ENCODE measurements at places on chromosomes 12 and 14.

DNA sequence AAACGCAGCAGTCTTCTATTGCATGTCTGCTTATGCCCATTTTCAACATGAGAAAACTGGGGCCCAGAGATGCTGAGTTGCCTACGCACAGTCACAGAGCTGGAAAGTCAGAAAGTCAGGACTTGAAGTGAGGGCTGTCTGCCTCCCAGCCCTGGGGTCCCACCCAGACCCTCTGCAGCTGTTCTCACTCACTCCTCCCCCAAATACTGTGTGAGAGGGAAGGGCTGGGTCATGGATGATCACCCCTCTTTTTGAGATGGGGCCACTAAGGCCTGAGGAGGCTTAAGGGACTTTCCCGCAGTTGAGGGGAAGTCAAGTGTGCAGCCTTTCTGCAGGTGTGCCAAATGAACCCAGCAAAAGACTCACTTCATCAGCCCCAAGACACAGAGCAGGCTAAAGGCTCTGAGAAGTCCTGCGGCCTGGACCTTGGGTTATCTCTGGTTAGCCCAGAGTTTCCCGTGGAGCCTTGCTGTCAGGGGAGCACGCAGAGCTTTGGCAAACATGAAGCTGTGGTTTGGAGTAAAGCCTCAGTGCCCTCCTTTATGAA lies 18.7 kb downstream of the DTX1 start:
- DNase-seq, result no peak

GRCh38 chr14:96146131-96146771 lies 58.4 kb upstream of the BDKRB2 start:
- DNase-seq, result no peak

- DNase-seq, result no peak
These were observed 10.1 kb upstream of the PITPNM2 start for GRCh38 chr12:123160801-123161487.

DNA sequence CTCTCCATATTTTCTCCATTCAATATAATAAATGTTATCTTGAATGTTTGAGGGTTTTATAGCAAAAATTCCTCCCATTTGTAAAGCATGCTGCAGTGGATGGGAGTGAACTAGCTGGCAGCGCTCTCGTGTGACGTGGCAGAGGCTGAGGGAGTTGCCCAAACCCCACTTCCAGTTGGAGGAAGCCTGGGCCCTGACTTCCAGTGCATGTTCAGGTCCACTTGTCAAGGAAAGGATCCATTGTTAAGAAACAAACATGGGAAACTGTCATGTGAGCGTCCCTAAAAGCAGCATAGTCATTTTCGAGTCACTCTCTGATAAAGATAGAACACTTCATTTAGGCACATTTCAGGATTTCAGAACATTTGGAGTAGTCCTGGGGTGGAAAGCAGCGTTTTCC lies 116.6 kb downstream of the SLC25A47 start:
- no peak for DNase-seq

DNA sequence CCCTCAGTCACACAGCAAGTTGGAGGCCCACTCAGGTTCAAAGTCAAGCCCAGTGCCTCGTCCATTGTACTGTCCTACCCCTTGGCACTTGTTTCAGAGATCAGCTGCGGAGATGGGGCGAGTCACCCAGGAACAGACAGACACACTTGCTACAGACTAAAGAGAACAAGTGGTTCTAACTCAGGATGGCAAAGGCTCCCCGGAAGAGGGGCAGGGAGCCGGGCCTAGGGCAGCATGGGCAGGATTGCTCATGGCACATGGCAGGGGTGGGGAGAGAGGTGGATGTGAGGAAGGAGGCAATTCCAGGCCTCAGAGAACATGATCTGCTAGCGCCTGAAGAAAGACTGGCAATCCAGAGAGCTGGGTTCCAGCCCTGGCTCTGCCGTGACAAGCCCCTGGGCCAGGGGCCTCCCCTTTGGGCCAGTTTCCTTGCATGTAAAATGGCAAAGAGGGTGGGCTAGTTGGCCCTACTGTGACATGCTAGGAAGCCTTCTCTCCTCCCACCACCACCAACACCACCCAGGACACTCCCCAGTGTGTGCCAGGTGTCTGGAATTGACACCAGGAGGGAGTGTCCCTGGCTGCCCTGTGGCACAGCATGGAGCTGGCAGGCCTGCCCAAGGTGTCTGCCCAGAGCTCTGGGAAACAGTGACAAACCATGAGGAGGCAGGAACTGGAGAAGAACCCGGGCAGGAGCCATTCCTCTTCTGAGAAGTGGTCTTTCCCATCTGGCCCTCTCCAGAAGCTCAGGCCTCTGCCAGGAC lies 24.0 kb upstream of the IRF2BPL start:
- DNase-seq, result no peak

GRCh38 chr12:110338754-110339153 lies 57.7 kb downstream of the ATP2A2 start:
- peak; percentile 34 for DNase-seq

DNA sequence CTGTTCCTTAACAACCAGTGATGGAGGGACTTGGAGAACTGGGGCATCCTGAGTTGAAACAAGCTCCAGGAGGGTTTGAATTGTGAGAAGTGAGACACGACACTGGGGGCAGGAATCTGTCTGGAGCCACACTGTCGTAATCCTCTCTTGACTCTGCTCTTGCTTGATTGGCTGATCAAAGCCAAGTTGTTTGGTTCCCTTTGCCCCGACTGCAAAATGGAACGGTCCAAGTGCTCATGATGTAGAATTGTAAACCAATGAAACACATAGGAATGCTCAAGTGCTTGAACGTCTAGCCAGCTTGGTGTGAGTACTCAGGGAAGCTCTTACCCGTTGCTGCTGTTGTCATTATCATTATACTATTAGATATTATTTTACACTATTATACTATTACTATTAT lies 98.1 kb downstream of the TMEM132C start:
- no peak for DNase-seq

DNA sequence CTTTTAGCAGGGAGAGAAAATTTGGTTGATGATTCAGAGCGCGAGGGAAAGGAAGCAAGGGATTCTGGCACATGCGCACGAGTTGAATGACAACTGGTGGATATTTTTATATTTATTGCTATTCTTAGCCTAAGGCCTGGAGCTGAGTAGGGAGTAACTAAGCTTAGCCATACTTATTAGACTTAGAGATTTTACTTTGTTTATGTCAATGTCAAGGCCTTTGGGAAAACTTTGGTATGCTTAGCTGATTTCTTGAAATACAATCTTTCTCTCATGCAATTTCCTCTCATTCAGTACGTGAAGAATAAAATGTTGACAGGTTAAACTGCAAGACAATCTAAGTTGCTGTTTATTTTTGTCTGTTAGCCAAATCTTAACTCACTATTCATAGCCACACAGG lies 101.1 kb downstream of the CRADD start:
- no peak for DNase-seq

DNA sequence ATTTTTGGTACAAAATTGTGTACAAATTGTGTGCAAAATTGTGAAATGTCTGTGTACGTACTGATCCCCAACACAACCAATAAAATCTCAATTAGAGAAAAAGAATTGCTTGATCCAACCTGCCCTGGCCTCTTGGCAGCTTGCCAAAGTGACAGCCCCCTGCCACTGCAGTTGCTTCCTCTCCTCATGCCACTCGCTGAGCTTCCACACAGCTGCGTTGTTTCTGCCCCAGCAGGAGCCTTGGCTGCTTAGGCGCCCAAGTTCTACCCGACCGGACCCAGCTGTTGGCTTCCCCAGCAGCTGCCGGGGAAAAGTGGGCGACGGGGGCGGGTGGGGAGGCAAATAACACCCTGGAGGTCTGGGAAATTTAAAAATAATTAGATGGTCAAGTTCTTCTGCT lies 171.8 kb upstream of the ATF7IP start:
- no peak for DNase-seq

DNA sequence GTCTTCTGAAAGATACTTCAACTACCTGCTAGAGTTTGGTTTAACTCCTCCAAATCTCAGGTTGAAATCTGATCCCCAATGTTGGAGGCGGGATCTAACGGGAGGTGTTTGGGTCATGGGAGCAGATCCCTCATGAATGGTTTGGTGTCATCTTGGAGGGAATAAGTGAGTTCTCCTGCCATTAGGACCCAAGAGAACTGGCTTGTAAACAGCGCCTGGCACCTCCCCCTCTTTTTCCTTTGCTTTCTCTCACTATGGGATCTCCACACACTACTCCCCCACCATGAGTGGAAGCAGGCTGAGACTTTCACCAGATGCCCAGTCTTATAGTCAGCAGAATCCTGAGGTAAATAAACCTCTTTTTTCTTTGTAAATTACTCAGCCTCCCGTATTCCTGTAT lies 2.5 kb downstream of the CNIH1 start:
- DNase-seq, result no peak

All from activated effector memory CD4-positive, alpha-beta T cell treated with anti-CD3 and anti-CD28 coated beads, Interleukin-2, amount 50 U/mL, for 16 hours (primary cell).